ENCODE measurements at places on chromosomes 12 and 14. TPM values are rescaled to one million over a fixed set of nuclear protein-coding genes. Genes with fewer than 3 reads are reported as not detected.

DNA sequence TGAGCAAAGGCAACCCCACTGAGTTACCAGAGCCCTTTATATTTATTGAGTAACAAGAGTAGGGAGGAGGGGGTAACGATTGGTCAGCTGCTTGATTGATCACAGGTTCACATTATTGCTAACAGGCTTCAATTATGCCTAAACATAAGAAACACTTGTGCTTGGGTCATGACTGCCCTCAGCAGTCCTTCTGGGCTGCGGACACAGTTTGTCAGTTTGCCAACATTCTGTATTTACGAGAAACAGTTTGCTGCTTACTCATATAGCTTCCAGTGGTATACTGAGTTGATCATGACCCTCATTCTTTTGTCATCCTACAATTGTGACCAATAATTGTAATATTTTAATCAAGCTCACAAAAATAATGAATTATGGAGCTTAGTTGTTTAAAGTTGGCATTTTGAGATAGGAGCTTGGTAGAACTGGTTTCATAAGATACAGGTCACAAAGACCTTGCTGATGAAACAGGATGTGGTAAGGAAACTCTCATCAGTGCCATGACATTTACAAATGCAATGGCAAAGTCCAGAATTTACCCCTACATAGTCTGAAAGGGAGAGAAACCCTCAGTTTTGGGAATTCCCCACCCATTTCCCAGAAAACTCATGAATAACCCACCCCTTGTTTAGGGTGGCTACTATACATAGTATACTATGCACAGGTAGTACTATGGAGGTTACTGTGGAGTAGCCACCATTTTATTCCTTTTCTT is 1421.0 kb upstream of the FLRT2 start:
- DNase-seq = no peak

DNA sequence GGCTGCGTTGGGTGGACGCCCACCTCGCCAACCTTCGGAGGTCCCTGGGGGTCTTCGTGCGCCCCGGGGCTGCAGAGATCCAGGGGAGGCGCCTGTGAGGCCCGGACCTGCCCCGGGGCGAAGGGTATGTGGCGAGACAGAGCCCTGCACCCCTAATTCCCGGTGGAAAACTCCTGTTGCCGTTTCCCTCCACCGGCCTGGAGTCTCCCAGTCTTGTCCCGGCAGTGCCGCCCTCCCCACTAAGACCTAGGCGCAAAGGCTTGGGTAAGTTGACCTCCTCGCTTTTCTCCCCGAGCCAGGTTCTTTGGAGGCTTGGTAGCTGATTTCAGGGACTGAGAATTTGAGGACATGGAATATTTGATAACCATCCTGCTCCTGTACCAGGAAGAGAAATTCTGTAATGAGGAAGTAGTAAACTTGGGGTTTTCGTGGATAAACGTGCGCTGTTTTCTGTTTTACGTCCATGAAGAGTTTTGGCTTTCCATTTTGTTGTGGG is 530 bp downstream of the APAF1 start:
- DNase-seq = no peak

- no peak for DNase-seq
These were observed 38.9 kb downstream of the PRORP start for GRCh38 chr14:35161231-35161630.

The PKP2 gene
- total RNA-seq = 2.1 TPM

- no peak for DNase-seq
These were observed 36.6 kb downstream of the KRT80 start for GRCh38 chr12:52155048-52155868.

- no peak for DNase-seq
These were observed 581.1 kb upstream of the MGAT4C start for GRCh38 chr12:86837246-86837645.

The INHBE gene
- total RNA-seq = 1.3 TPM

- DNase-seq = no peak
These were observed 44.2 kb upstream of the FOXN3 start for GRCh38 chr14:89461256-89461655.

The LEMD3 gene
- 27.5 TPM for total RNA-seq

GRCh38 chr14:34161351-34162082 is 210.6 kb upstream of the EGLN3 start:
- DNase-seq = no peak

DNA sequence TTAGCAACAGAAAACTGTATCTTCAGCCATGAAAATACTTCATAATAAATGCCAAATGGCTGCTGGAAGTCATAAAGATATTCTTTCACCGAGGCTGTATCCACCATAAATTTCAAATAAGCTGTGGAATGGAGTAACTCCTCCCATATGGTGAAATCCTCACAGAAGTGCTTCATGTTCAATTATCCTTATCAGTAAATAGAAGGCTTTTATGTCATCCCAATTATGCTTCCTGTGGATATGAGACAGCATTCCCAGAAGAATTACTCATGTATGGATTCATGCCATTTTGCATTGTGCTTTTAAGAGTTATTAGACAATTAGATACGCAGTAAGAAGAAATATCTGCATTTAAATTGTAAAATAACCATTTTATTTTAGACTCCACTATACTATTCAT is 99.0 kb downstream of the RTN1 start:
- no peak for DNase-seq

GRCh38 chr14:102454711-102455110 is 54.9 kb downstream of the ANKRD9 start:
- DNase-seq = no peak

The C12orf42 gene
- not detected for total RNA-seq

The P3H3 gene
- total RNA-seq = 86.5 TPM

The FAM161B gene
- 5.8 TPM for total RNA-seq

The KRT78 gene
- total RNA-seq = not detected

The ARID2 gene
- 44.4 TPM for total RNA-seq

- no peak for DNase-seq
These were observed 29.2 kb downstream of the HSP90AA1 start for GRCh38 chr14:102057480-102058114.

GRCh38 chr12:47791874-47792273 is 18.8 kb downstream of the SLC48A1 start:
- DNase-seq = no peak

DNA sequence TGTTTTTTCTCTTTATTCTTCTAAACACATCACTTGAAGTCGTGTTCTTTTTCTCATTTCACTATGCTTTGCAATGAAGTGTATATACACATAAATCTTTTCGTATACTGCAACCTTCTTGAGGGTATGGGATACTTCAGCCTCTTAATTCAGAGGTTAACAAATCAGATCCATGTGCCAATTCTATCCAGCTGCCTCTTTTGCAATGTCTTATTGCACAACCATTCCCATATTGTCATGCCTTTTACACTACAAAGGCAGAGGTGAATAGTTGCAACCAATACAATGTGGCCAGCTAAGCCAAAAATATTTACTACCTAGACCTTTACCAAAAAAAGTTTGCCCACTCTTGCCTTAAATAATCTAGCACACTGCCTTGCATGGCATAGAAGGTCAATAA is 224.5 kb upstream of the FOXG1 start:
- no peak for DNase-seq

DNA sequence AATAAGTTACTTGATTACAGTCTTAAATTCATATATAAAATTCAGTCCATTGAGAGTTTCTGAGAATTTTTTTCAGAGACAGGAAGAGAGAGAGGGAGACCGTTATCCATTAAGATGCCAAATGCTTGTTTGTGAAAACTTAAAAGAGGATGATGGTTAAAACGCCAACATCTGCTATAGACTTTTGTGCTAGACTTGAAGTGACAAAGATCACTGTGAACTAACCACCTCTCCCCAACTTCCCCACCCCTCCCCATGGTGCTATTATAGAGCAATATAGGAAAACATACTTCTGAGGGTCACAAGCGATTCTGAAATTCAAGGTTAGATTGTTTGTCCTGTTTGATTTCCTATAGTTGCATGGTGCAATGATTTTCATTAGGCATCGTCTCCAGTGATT is 440.8 kb downstream of the RMST start:
- DNase-seq = no peak

The NYNRIN gene
- 40.2 TPM for total RNA-seq

The LYZ gene
- 0.21 TPM for total RNA-seq

DNA sequence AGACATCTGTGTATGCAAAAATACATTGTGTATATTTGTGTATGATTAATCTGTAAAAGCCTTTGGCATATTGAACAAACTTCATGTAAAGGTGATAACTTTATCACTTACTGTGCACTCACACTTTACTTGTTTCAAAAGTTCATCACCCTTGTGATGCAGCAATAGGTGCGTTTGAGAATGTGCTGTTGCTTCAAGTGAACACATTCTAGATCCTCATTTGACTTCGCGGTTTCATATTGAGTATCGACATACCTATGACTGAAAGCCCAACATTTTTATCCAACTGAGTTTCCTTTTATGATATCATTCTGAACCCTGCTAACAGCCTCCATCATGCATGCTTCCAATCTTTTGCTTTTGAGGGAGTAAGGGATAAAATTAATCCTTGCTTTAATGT is 1086.9 kb downstream of the TMEM121 start:
- no peak for DNase-seq

GRCh38 chr12:3218228-3219171 is 141.3 kb downstream of the TSPAN9 start:
- no peak for DNase-seq

- DNase-seq = no peak
These were observed 6.8 kb downstream of the KRT74 start for GRCh38 chr12:52566847-52567291.

The P2RX2 gene
- total RNA-seq = not detected

- DNase-seq = no peak
These were observed 1.2 kb downstream of the PRMT8 start for GRCh38 chr12:3491938-3492792.

- no peak for DNase-seq
These were observed 69.7 kb upstream of the DHRS4 start for GRCh38 chr14:23883684-23884540.

GRCh38 chr12:28527631-28528249 is 337.5 kb downstream of the CCDC91 start:
- DNase-seq = no peak

DNA sequence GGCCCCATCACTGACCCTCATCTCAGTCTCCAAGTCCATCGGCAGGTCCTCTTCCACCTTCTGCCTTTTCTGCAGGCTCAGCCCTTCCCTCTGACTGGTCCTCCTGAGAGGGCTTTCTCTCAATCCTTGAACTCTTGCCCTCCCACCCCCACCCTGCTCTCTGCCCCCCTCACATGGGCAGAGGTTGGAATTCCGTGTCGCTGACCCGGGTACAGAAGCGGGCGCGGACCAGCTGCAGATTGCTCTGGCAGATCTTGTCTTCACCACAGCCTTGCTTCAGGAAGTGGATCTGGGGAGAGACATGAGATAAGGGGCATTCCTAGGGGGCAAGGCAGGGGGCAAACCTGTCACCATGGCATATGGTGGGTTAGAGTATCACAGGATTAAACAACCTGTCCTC is 12.4 kb downstream of the ITGA7 start:
- no peak for DNase-seq

GRCh38 chr12:12334367-12335040 is 15.5 kb downstream of the MANSC1 start:
- no peak for DNase-seq

GRCh38 chr12:72146495-72146894 is 125.7 kb upstream of the TRHDE start:
- no peak for DNase-seq

DNA sequence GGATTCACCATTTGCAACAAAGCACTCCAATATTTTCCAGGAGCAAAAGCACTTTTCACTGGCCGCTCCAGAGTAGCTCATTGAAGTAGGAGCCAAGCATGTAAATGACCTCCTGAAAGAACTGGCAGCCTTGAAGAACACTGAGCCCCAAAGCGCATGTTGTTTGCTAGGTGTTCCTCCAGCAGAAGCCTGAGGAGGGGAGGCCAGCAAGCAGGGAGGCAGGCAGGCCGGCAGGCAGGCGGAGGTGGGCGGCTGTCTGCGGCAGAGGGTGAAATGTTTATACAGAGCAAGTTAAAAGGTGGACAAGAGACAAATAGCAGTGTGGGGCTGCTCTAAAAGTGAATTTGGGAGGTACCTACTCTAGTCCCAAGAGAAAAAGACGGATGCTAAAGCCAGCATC is 439.4 kb downstream of the CCDC91 start:
- DNase-seq = no peak

The RTL1 gene
- not detected for total RNA-seq

DNA sequence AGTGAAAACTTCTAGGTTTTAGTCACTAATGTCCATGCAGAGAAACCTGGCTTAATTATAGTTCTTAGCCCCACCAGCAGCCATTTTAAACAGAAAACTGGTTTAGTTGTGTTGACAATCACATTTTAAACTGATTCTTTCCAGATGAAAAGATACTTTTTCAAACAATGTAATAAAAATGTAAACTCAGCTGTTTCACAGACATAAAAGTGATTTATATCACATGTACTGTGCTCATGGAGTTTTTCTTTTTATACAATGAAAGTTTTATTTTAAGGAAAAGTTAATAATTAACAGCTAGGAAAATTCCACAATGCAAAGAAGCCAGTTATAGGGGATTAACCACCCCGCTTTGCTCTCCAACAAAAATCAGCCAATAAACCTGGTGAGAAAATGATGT is 129.7 kb downstream of the PAX9 start:
- DNase-seq = no peak

DNA sequence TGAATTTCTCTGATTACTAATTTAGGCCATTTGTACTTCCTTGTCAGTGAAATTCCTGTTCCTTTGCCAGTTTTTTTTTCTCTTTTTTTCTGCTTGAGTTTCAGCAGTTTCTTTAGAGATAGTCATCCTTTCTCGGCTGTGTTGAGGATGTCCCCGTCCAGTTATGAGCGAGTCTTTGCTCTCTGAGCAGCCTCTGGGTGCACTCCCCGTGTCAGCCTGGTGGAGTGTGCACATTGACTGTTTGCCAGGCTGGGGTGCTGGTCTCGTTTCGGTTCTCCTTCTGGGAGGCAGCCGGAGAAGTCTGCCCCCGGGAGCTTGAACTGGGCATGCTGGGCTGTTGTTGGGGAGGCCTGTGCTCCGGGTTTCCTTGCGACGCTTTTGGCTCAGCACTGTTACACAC is 3.0 kb downstream of the PACS2 start:
- no peak for DNase-seq

The SLCO1B1 gene
- not detected for total RNA-seq

GRCh38 chr14:103867523-103867953 is 20.2 kb upstream of the PPP1R13B start:
- DNase-seq = no peak

DNA sequence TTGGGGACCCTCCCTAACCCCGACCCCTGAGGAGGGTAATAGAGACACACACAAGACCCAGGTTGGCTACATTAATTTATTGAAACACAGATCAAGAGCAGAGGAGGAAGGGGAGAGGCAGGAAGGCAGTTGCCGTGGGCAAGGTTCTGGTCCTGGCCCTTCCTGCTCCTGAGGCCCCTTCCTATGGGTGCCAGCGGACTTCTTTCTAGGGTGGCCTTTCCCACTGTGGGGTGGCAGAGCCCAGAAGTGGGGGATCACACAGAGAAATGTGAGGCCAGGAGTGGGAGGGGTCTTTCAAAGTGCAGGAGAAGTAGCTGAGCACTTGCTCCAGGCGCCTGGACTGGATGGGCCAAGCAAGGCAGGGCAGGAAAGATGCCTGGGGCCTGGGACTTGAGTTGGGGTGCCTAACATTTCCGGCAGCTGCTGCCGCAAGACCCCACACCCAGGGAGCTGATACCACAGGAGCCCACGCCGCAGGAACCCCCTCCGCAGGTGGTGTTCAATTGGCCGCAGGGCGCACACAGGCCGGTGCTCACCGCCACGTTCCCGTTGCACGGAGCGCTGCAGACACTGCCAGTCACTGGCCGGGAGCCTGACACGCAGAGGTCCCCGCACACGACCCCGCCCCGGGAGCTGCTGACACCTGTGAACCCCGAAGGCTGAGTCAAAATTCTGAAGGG is 5.3 kb downstream of the KRT81 start:
- peak; percentile 79 for DNase-seq
